ENCODE measurements at places on chromosomes 5 and 9. TPM values are rescaled to one million over a fixed set of nuclear protein-coding genes. Genes with fewer than 3 reads are reported as not detected.

The PSD2 gene
- total RNA-seq = 6.9 TPM

The TAF11L10 gene
- total RNA-seq = not detected

The DAB2IP gene
- total RNA-seq = 38.5 TPM

The OR2K2 gene
- total RNA-seq = not detected

The NTRK2 gene
- 70.8 TPM for total RNA-seq

The MEGF10 gene
- 32.7 TPM for total RNA-seq

The OR2V1 gene
- total RNA-seq = not detected

Data from camera-type eye (tissue), 1 donor.